ENCODE measurements at places on chromosomes 6 and 20.

GRCh38 chr6:45635284-45635867 is 257.6 kb upstream of the SUPT3H start:
- no peak for DNase-seq

DNA sequence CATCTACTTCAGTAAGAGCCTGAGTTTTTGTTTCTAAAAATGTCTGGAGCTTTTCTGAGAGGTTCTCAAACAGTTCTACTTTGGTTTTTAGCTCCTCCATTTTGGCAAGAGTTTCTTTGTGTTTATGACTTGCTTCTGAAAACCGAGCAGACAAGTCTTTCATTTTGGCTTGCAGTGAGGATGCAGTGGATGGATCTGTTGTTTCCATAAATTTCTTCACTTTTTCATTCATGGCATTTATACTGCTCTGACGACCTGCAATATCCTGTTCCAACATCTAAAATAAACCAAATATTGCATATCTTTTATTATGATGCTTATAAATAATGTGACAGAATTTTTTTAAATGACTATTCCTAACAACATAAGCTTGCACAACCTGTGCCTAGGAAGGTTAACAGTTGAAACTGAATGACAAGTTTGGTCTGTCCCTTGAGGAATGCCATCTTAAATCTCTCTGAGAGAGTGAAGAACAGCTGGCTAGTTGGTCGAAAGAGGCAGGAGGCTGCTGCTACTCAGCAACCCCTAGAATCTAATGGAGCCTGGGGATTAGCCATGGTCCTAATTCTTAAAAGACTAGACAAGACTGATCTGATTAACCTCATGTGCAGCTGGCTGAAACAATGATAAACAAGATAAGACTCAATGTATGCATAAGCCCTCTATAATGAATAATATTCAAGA is 69.8 kb downstream of the DST start:
- no peak for DNase-seq

DNA sequence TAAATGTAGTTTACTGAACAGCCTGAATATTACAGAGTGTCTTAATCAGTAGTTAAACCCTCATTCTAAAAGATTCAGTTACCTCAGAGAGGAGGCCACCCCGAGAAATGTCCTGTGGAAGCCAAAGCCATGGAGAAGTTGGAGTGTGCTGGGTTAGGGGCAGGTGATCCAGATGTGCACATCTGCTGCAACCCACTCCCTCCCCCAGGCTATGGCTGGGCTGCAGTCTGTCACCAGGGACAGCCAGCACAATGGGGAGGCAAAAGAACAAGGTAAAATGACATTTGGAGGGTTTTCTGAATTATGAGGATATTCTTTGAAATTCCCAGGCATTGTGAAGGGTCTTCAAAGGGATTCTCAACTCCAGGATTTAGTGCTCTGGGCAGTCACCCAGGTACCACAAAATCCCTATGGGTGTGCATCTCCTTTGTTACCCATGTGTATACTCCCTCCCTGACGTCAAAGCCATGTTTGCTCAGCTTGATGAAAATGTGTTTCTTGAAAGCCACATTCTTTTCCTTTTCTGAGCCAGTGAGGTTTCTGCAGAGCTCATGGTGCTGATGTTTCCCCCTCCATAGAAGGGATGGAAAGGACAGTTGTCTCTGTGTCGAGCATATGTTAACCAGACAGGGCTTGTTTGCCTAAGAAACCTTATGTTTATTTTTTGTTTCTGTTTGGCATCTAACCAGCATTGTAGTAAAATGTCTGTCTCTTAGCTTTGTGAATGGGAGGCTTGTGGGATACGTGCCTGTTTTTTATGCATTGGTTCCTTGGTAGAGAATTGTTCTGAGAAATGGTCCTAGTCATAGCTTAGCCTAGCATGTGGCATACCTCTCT is 212.3 kb upstream of the TBX18 start:
- DNase-seq = no peak

- DNase-seq = no peak
Observed at GRCh38 chr6:28996844-28997510, 8.1 kb downstream of the ZNF311 start.

DNA sequence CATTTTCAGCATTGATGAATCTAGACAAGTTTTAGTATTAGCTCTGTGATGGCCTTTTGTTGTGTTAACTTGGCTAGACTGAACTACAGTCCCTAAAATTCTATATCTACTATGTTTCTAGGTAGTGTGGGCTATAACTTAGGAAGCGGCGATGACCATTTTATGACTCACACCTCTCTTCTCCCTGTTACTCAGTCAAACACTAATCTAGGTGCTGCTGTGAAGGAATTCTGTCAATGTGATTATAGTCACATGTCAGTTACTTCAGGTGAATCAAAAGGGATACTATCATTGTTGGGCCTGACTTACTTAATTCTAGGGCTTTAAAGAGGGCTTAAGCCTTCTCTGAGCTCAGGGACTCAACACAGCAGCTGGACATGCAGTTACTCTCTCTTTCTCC is 691.5 kb upstream of the MAP3K7 start:
- no peak for DNase-seq

DNA sequence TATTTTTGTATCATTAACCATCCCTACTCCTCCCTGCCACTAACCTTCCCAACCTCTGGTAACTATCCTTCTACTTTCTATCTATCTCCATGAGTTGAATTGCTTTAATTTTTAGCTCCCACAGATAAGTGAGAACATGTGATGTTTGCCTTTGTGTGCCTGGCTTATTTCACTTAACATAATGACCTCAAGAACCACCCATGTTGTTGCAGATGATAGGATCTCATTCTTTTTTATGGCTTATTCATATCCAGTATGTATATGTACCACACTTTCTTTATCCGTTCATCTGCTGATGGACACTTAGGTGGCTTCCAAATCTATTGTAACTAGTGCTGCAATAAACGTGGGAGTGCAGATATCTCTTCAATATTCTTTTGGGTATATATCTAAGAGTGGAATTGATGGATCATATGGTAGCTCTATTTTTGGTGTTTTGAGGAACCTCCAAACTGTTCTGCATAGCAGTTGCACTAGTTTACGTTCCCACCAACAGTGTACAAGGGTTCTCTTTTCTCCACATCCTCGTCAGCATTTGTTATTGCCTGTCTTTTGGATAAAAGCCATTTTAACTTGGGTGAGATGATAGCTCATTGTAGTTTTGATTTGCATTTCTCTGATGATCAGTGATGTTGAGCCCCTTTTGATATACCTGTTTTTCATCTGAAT is 201.4 kb downstream of the ARHGAP18 start:
- no peak for DNase-seq

DNA sequence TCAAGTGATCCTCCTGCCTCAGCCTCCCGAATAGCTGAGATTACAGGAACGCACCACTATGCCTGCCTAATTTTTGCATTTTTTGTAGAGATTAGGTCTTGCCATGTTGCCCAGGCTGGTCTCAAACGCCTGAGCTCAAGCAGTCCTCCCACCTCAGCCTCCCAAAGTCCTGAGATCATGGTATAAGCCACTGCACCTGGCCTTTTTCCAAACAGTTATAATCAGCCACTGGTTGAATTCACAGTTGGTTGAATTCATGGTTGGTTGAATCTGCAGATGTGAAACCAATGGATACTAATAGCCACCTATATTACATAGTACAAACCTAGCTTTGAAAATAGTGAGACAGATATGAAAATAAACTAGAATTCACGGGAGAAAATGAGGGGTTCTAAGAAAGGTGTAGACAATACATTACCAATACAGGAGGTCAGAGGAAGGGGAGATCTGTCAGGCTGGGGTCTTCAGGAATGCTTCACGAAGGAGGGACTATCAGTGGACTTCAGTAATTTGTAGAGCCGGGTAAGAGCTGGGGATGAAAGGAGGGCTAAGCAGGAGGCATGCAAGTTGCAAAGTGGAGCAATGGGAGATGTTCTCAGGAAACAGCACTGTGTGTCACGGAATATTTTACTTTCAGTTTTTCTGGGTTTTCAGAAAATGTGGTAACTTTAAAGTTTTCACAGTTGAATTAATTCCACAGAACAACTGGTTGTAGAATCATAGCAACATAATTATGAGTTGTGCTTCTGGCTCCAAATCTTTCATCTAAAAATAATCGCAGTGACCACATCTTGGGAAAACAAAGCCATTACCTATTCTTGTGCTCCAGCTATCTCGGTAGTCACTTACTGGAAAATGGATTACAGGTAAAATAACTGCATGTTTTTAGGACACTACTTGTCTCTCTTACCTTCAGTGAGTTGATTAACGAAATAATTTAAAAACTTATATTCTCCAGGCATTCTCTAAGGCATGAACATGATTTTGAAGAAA is 12.9 kb upstream of the CEP85L start:
- peak; percentile 29 for DNase-seq

DNA sequence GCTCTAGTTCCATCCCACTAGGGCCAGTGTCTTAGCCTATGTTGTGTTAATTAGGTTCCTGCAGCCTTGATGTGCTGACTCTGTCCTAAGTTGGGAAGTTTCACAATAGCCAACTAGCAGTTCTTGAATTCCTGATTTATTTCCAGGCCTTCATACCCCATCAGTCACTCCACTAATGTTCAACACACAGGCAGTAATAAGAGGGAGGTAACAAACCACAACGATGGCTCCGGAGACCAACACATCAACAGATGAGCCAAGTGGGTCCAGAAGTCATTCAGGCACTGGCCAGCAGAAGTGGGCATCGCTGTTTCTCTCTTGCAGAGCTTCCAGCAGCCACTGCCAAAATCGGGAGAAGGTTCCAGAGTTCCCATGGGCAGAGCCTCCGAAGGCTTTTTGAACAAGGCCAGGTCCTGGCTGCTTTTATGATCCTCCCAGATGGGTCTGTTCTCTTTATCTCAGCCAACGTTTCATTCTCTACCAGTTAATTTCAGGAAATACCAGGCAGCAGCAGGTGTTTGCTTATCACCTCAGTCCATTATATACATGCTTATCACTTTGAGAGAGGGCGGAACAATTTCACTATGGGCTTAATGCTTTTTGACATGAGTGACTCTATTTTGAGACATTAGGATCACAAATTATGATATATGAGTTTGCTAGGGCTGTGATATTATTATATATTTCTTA is 48.5 kb upstream of the NOP56 start:
- DNase-seq = no peak

GRCh38 chr20:7237251-7237650 is 469.8 kb downstream of the BMP2 start:
- no peak for DNase-seq

DNA sequence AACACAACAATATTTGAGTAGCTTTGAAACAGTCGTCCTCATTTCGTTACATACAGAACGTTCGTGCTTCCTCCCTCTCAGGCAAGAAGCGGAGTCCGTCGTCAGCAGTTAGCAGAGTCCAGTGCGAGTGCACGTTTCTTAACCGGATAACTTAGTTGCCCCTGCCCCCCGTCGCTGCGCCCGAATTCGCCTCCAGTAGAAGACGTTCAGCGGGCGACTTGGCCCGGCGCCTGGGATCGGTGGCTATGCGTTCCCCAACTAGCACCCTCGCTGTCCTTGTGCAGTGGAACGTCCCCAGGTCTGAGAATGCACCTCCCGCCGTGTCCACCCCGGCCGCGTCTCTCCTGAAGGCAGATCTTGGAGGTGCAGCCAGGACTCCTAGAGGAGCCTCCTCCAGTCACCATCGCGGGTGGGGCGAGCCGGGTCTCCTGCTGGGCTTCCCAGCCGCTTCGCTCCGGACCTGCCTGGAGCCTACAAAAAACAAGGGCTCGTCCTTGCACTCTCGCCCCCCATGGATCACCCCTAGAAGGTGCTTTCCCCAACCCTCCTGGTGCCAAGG is 910 bp upstream of the PCSK2 start:
- DNase-seq = no peak

DNA sequence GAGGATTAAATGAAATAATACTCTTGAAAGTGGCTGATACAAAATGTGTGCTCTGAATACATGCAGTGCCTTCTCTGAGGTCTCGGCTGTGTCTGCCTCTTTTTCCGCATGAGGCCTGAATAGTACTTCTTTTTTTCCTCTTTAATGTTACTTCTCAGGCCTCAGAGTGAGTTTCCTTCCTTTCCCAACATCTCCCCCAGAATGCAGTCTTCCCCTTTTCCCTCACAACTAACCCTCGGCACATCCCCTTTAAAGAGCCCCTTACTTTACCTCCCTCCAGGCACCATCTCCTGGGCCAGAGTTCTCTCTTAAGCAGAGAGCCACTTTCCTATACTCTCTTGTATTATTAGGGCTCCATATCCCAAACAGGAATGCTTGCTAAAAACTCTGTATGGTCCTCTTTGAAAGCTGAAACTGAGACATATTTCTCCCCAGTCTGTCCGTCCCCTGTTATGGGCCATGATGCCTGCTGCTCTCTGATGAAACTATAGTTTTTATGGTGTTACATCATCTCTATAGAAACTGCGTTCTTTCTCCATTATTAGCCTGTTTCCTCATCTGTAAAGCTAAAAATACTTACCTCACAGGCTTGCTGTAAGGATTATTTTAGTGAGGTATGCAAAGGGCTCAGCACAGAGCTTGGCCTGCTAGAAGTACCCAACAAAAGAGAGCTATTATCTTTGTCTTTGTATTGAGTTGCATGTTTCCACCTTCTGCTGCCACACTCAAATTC is 2.3 kb downstream of the PLAGL2 start:
- DNase-seq = no peak

- no peak for DNase-seq
Observed at GRCh38 chr6:122322824-122323223, 76.6 kb upstream of the HSF2 start.

GRCh38 chr6:26071135-26071534 is 16.1 kb upstream of the HFE start:
- no peak for DNase-seq

GRCh38 chr6:10146715-10147451 is 268.0 kb downstream of the TFAP2A start:
- DNase-seq = peak; percentile 68

DNA sequence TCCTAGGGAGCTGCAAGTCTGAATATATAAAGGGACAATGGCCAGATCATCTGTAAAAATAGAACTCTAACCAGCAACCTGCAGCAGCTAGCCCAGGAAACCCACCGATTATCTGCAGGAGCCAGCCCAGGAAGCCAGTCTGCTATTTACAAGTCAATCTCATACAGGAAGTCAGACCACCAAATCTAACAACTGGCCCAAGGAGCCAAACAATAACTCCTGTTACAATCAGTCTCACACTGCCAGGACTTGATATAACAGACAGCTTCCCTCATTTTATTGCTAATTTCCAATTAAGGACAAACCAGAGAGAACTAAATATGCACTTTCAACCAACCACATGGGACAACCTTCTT is 14.4 kb upstream of the RIN2 start:
- no peak for DNase-seq

DNA sequence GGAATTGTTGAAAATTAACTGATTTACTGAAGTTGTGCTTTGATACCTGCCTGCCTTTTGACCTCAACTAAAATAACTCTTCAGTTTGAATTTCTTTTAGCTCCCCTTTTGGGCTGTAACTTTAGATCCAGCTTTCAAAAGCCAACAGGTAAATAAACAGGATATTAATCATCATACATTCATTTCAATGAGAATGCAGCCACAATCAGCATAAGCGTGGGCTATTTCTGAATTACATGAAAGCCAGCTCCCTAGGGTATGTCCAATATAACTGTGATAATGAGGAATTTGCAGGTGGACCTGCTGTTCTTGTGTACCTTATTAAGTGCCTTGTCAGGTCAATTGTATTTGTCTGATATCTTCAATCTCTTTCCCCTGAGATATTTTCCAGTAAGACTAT is 830.6 kb downstream of the KIF16B start:
- no peak for DNase-seq

Measured in AG08395 (cell line).